ENCODE measurements at places on chromosomes 12 and 14. TPM values are rescaled to one million over a fixed set of nuclear protein-coding genes. Genes with fewer than 3 reads are reported as not detected.
A peak's percentile ranks its signal among the peaks of the same experiment; 100 is the strongest.

- no peaks in the 10 kb centered on the region for H3K4me1 ChIP-seq
- no peaks in the 10 kb centered on the region for H3K36me3 ChIP-seq
- DNase-seq = peak; percentile 56
Observed at GRCh38 chr12:50764286-50765094, 589 bp downstream of the ATF1 start.

DNA sequence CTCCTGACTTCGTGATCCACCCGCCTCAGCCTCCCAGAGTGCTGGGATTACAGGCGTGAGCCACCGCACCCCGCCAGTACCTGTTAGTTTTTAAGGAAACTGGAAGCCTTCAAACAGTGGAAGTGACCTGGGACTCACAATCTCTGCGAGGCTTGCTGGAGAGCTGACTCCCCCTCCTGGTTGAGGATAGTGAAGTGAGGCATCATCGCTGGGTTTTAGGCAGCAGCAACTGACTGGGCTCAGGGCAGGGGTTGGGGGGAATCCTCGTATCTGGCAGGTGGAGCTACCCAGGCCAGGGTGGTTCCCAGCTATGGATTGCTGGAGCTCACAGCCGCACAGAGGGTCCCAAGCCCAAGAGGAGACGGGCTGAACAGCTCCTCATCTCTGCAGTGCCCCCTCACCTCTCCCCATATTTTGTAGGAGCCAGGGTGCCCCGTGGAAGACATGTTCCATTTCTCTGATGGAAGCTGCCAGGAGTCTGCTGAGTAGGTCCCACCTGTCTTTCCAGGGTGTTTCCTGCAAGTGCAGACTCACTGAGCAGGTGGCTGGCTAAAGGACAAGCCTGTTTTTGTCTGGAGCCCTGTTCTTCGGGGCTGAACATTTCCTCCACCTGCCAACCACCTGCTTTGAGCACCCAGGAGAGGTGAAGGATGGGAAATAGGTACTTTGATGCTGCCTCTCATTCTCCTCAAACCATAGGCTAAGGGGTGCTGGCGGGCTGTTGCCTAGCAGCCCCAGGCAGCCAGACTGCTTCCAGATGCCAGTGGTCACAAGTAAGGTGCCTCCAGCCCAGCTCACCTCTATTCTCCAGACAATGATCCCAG is 3.1 kb downstream of the AVIL start:
- no peak overlapping the region for H3K4me3 ChIP-seq
- H3K27me3 ChIP-seq = no peaks in the 10 kb centered on the region
- H3K27ac ChIP-seq = no peak overlapping the region
- peaks cover under 1% of the 10 kb centered on the region for H3K36me3 ChIP-seq
- DNase-seq = no peak
- H3K4me1 ChIP-seq = peaks cover 10% of the 10 kb centered on the region

DNA sequence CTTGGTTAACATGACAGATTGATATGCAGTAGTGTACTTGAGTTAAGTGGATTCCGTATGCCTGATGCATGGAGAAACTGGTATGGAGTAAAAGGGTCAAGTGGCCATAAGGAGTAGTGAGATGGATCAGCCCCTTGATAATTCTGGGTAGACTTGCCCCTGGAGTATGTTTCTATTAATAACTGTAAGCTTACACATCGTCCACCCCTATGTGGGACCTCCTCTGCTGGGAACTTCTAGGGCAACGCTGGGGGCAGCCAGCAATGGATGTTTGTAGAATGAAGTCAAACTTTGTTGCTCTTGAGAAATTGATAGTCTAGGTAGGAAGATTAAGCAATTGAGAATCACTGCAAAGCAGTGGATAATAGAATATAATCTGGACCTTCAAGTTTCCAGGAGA is 3.5 kb downstream of the C12orf75 start:
- no peak overlapping the region for H3K4me3 ChIP-seq
- no peak overlapping the region for H3K27ac ChIP-seq
- H3K27me3 ChIP-seq = no peaks in the 10 kb centered on the region

DNA sequence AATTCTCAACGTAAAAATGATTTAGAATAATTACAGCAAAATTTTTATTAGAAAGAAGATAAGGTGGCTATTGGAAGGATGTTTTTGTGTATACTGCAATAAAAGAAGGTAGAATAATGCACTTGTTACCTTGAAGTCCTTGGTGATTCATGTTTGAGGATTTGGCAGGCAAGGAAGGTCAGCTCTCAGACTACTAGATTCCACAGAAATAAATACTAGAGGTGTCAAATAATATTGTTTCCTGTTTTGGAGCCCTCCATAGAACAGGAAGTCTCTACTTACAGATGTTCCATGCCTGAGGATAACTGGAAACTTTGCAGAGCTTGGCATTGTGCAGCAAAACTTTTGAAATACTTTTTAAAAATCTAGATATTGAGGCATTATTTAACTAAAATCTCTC is 284.3 kb upstream of the SYT1 start:
- H3K36me3 ChIP-seq = no peaks in the 10 kb centered on the region
- no peaks in the 10 kb centered on the region for H3K4me1 ChIP-seq
- no peak overlapping the region for H3K4me3 ChIP-seq
- DNase-seq = no peak
- no peak overlapping the region for H3K27ac ChIP-seq

DNA sequence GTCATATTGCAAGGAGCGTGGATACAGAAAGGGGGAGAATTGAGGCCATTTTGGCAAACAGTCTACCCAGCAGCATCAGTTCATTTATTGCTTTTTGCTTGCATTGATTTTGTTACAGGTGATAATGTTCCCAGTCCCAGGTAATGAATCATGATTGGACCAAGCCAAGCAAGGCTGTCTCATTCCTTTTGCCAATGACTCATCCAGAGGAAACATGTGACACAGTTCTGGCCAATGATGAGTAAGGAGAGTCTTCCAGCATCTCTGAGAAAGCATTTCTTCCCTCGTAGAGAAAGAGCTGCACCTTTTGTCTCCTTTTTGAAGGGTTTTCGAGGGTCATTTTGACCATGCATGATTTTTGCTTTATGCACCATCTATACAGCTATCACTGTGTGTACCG is 68.2 kb downstream of the SLC15A4 start:
- H3K4me3 ChIP-seq = no peak overlapping the region
- DNase-seq = no peak
- no peaks in the 10 kb centered on the region for H3K27me3 ChIP-seq
- H3K4me1 ChIP-seq = no peaks in the 10 kb centered on the region

GRCh38 chr12:42469355-42470175 is 120.0 kb downstream of the PRICKLE1 start:
- no peaks in the 10 kb centered on the region for H3K4me1 ChIP-seq
- no peaks in the 10 kb centered on the region for H3K27me3 ChIP-seq
- no peak overlapping the region for H3K4me3 ChIP-seq
- no peak overlapping the region for H3K27ac ChIP-seq

GRCh38 chr12:3931206-3931605 is 58.0 kb upstream of the PARP11 start:
- no peaks in the 10 kb centered on the region for H3K36me3 ChIP-seq
- no peaks in the 10 kb centered on the region for H3K4me1 ChIP-seq
- no peak overlapping the region for H3K4me3 ChIP-seq
- H3K27ac ChIP-seq = no peak overlapping the region

DNA sequence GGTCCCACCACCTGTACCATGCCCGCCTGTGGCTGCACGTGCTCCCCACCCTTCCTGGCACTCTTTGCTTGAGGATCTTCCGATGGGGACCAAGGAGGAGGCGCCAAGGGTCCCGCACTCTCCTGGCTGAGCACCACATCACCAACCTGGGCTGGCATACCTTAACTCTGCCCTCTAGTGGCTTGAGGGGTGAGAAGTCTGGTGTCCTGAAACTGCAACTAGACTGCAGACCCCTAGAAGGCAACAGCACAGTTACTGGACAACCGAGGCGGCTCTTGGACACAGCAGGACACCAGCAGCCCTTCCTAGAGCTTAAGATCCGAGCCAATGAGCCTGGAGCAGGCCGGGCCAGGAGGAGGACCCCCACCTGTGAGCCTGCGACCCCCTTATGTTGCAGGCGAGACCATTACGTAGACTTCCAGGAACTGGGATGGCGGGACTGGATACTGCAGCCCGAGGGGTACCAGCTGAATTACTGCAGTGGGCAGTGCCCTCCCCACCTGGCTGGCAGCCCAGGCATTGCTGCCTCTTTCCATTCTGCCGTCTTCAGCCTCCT is 1.1 kb downstream of the INHBE start:
- H3K27ac ChIP-seq = no peak overlapping the region
- no peaks in the 10 kb centered on the region for H3K36me3 ChIP-seq
- peaks cover 5% of the 10 kb centered on the region for H3K27me3 ChIP-seq
- H3K4me1 ChIP-seq = peaks cover 6% of the 10 kb centered on the region
- H3K4me3 ChIP-seq = no peak overlapping the region
- peak; percentile 52 for DNase-seq

DNA sequence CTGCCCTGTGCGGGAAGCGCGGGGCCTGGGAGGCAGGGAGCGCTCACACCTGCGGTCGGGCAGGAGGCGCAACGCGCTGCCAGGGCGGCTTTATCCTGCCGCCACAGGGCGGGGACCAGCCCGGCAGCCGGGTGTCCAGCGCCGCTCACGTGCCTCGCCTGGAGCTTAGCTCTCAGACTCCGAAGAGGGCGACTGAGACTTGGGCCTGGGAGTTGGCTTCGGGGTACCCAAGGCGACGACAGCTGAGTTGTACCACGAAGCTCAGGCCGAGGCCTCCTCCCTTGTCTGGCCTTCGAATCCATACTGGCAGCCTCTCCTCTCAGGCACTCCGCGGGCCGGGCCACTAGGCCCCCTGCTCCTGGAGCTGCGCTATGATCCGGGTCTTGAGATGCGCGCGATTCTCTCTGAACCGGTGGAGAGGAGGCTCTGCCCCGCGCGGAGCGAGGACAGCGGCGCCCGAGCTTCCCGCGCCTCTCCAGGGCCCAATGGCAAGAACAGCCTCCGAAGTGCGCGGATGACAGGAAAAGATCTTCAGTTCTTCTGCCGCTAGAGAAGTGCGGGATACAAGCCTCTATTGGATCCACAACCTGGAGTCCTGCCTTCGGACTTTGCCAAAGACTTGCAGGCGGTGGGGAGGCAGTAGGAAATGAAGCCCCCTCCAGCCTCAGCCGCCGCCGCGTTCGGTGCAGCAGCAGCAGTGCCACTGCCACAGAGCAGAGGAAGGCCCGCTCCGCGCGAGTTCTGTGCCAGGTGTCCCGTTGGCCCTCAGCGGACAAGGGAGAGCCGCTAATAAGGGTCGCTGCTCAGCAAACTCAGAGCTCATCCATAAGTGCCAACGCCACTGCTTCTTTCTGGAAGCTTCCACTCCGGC is 6.8 kb downstream of the SIX1 start:
- H3K4me3 ChIP-seq = no peak overlapping the region
- peaks cover 4% of the 10 kb centered on the region for H3K4me1 ChIP-seq
- H3K27me3 ChIP-seq = peaks cover 98% of the 10 kb centered on the region
- H3K36me3 ChIP-seq = no peaks in the 10 kb centered on the region

DNA sequence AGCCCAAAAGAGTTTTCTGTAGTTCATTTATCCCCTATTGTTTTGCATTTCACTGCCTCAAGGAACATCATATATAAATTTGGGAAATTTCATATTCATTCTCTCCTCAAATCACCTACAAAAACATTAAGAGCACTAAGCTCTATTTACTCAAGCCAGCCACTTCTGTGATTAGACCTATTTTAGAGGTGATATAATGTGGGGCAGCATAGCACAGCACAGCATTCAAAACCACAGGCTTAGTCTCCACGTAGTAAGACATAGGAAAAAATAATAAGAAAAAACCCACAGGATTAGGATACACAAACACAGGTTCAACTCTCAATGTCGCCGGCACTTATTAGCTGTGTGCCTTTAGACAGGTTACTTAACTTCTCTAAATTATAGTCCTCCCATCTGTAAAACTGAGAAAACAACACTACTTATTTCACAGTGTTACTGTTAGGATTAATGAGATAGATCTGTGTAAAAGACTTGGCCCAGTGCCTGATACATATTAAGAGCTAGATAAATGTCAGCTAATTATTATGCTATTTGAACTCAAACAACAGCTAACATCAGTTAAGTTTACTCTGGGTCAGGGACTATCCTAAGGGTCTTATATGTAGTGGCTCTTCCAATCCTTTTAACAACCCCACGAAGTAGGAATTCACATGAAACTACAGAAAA is 20.3 kb downstream of the DCAF5 start:
- no peaks in the 10 kb centered on the region for H3K27me3 ChIP-seq
- H3K27ac ChIP-seq = no peak overlapping the region
- DNase-seq = no peak
- no peaks in the 10 kb centered on the region for H3K36me3 ChIP-seq
- H3K4me3 ChIP-seq = no peak overlapping the region
- peaks cover 4% of the 10 kb centered on the region for H3K4me1 ChIP-seq

DNA sequence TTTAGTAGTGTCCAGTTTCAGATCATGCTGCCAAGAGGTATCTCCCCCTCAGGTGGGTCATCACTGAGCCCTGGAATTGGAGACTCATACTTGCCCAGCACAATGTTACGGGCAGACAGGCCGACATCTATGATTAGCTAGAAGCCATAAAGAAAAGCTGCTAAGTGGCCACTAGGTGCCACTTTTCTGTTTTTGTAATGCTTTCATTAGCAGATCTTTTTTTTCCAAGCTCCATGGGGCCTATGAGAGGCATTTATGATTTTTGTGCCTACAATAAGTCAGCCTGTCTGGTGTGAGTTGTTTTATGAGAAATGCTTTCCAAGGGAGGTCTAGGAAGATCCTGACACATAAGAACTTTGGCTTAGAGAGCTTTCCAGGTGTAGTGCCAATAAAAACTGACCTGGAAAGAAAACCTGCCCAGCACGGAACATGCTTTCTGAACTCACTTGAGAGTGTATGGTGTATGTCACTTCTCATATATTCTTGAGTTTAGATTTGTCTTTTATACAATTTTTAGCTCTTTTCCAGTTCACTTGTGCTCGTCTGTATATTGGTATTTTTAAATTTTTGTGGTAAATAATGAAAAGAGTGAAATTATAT is 21.8 kb upstream of the SMCO2 start:
- H3K27me3 ChIP-seq = no peaks in the 10 kb centered on the region
- DNase-seq = no peak
- no peak overlapping the region for H3K27ac ChIP-seq

DNA sequence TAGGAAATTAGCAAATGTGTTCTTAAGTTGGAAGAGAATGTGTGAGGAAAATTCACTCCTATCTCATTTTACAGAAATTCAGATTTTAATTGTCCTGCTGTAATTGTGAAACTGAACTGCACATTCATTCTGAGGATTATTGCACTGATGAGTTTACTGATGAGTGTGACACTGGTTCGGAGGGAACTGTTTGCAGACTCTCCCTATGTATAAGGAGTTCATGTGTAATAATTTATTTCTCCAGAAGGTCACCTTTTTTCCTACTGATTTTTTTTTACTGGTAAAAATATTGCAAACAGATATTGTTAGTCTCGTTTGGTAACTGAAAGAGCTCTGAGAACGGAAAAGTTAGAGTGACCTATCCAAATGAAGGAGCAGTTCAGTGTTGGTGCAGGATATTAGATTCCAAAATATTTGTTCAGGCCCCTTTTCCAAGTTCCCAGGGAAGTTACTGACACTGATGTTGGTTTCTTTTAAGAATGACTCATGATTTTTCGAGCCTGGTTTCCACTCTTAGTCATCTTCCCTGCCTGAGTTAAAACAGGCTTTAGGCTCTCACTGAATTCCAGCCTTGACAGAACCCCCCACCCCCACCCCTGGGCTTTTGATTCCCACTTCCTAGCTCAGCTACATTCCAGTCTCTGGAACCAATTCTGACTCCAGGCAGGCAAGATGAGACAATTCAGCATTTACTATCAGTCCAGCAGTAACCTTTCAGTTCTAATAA is 18.4 kb downstream of the ANO6 start:
- no peak overlapping the region for H3K4me3 ChIP-seq
- no peaks in the 10 kb centered on the region for H3K4me1 ChIP-seq
- peak overlapping the region; percentile 67 for H3K27ac ChIP-seq
- DNase-seq = no peak

The FGF6 gene
- not detected for total RNA-seq

All from colonic mucosa (tissue), 4 donors.